ENCODE measurements at places on chromosomes 2 and 18.
A peak's percentile ranks its signal among the peaks of the same experiment; 100 is the strongest.

DNA sequence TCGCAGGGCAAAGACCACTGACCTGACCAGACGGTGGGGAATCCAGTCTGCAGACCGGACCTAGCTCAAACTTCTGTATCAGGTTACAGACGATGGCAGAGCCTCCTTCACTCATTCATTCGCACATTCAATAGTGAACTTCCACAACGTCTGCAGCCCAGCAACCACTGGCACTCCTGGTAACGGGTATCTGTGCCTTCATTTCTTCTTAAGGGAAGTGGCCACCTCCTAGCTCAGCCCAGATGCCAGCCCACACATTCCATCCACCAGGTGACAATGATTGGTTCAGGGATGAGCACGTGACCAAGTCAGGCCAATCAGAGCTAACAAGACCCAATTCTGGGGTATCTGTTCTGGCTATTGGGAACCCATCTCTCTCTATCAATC lies 15.9 kb upstream of the ARMC9 start:
- no peak for DNase-seq

GRCh38 chr18:49597157-49597931 lies 35.5 kb downstream of the LIPG start:
- peak; percentile 90 for DNase-seq

GRCh38 chr2:161250864-161251436 lies 57.3 kb upstream of the PSMD14 start:
- peak; percentile 49 for DNase-seq

GRCh38 chr2:179106342-179106675 lies 56.4 kb upstream of the CCDC141 start:
- DNase-seq = no peak

GRCh38 chr2:203685081-203685621 lies 21.3 kb upstream of the CD28 start:
- no peak for DNase-seq

GRCh38 chr2:229296016-229296415 lies 24.9 kb upstream of the PID1 start:
- DNase-seq = no peak

- no peak for DNase-seq
Measured at GRCh38 chr2:11558214-11558886, 24.5 kb downstream of the GREB1 start.

DNA sequence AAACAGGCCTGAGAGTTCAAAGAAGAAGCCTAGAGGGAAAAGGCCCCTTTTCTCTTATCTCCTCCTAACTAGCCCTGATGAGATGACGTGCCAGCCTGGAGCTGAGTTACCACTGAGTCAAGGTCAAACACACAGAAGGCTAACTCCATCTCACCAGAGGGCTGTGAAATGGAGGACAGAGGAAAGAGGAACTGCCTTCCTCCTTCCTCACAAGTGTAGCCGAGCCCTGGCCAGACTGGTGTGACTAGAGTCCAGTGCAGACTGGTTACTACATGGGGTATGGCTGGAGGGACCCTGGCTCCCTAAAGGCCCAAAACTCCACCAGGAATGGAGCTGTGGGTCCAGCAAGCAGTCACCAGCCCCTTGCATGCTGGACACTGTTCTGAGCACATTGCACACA lies 35.7 kb upstream of the GYPC start:
- no peak for DNase-seq

- DNase-seq = no peak
Measured at GRCh38 chr2:139992711-139993345, 1212.6 kb upstream of the NXPH2 start.

DNA sequence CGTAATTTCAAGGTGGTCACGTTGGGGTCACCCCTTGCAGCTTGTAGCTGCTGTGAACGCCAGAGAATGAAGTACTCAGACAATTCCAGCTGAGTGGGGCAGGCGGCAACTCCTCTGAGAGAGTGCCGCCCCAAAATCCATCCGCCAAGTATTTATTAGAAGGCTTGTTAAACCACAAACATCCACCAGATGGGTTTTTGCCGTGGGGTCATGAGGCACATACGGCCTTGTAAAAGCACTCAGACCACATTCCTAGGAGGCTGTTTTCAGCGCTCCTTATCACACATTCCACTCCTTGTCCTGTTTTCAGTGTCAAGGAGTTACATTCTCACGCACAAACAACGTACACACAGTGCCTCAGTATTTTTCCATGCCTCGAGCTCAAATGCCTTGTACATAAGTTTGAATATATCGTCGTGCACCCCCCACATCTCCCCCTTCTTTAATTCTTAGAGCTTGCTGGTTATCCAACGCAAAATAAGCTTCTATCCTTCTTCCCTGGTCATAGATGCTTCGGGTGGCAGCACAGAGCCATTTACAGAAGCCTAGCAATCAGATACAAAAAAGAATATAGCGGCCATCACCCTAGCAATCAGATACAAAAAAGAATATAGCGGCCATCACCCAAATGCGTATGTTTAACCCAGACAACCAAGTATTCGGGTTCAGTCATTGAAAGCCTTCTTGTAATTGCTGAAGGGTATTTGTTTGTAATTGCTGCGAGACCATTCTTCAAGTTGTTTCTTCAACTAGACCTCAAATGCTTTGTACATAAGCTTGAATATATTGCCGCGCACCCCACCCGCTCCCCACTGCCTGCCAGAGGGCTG lies 7.3 kb downstream of the ALPP start:
- DNase-seq = no peak

GRCh38 chr2:71778936-71779773 lies 325.8 kb downstream of the DYSF start:
- no peak for DNase-seq

DNA sequence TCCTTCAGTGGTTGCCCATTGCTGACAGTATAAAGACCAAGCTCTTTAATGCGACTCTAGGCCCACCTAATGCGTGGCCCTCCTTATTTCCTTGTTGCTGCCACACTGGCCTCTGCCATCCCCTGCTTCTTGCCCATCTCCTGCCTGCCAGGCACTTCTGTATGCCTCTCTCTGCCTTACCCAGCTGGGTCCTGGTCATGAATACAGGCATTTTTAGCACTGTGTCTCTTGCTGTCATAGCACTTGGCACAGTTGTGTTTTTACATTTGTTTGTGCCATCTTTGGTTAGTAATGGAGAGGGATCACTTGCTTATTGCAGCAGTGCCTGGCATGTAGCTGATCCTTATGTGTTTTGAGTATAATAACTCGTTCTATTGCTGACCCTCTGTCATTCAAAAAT lies 38.7 kb downstream of the MAP4K4 start:
- DNase-seq = no peak

DNA sequence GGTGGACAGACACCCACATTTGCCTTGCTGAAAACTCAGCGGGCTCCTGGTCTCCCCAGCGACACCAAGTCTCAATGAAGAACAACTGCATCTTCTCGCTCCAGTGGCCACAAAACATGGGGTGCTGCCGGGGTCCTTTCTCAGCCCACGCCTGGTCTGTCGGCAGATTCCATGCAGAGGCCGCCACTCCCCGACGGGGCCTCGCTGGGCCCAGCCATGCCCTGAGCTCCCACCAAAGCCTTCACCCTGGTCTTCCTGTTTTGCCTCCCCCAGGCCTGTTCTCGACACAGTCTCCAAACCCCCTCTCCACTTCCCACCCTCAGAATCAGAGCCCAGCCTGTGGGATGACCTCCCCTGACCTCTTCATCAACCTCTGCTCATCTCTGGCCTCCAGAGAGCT lies 31.2 kb downstream of the DIPK1C start:
- DNase-seq = no peak

DNA sequence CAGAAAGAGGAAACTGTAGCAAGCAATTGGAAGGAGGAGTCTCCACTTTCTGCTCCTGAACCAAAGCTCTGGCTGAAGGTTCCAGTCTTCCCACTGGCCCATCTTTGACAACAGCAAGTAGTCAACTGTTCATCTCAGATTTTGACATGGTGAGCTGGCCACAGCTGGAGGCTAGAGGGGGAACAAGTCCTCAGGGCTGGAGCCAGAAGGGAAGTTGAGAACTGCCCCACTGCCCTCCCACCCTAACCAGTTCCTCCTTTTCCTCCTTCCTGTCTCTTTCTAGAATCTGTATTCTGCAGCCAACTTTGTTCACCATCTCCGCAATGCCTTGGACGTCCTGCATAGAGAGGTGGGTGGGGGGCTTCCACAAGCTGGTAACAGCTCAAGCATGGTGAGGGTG lies 105.8 kb downstream of the PLB1 start:
- no peak for DNase-seq

DNA sequence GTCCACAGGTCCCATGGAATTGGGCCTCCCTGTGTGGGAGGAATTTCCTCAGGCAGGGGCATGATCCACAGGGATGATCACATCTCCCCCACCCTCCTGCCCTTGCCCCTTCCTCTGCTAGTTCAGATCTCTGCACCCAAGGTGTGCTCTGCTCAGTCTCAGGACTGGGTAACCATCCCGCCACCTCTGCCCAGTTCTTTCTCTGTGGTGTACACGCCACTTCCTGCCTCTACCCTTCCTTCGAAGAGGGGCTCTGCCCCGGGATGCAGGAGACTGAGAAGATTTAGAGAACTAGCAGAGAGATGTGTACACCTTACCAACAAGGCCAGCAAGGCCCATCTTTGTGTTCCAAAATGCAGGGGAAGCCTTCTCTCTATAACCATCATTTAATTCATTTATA lies 160.4 kb downstream of the CELF4 start:
- DNase-seq = no peak

GRCh38 chr2:190382851-190383250 lies 25.3 kb upstream of the MFSD6 start:
- DNase-seq = peak; percentile 57

DNA sequence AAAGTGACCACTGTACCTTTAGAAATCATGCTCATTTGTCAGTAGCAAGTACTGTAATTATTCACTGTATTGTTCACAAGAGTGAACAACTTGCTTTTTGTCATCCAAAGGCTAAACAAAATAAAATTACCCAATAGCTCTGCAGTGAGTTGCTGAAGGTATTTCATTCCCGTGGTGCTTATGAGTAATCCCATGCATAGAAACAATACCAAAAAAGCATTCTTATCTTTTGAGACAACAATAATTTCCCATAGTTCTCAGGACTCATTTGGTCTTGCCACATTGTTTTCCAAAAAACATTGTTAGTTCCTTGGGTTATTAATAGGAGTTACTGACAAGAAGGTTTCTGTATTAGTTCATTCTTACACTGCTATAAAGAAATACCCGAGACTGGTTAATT lies 503.2 kb upstream of the FAM98A start:
- DNase-seq = no peak

DNA sequence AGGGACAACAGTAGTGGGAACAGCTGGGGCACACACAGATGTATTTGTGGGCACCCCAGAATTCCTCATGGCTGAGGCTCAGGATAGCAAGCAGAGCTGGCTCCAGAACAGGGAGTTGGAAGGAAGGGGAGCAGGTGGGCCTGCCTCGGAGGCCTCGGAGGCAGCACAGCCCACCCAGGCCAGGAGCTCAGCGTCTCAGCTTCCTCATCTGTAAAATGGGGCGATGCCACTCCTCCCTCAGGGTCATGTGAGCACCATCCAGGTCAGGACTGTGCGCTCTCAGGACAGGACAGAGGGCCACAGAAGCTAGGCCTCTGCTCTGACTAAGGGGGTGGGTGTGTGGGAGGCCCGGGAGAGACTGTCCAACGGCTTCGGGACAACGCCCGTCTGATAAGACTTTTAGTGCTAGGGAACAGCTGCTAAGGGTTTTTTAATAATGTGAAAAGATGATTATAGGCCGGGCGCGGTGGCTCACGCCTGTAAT lies 106.2 kb downstream of the HDAC4 start:
- DNase-seq = no peak

GRCh38 chr18:47203626-47204464 lies 27.7 kb upstream of the IER3IP1 start:
- DNase-seq = no peak

- no peak for DNase-seq
Measured at GRCh38 chr18:61371111-61371510, 37.9 kb downstream of the CDH20 start.

GRCh38 chr2:82395531-82395930 lies 2063.5 kb downstream of the SUCLG1 start:
- no peak for DNase-seq

- no peak for DNase-seq
Measured at GRCh38 chr2:241334813-241335212, 19.1 kb downstream of the SEPTIN2 start.

DNA sequence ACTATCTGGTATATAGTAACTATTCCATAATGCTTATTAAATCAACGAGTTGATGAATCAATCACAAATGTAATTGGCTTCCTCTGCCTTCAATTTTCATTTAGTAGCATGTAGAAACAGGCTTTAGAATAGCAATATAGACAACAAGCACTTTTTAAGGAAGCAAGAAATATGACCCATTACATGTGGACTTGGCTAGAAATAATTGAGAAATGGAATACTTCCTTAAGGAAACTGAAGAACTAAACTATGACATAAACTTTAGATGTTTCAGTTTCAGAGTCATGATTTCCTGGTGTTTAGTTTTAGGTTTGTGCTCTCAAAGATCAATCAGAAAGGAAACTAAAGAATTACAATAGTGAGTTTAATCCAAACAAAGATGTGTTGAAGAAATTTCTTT lies 443.8 kb downstream of the MBD2 start:
- DNase-seq = no peak

DNA sequence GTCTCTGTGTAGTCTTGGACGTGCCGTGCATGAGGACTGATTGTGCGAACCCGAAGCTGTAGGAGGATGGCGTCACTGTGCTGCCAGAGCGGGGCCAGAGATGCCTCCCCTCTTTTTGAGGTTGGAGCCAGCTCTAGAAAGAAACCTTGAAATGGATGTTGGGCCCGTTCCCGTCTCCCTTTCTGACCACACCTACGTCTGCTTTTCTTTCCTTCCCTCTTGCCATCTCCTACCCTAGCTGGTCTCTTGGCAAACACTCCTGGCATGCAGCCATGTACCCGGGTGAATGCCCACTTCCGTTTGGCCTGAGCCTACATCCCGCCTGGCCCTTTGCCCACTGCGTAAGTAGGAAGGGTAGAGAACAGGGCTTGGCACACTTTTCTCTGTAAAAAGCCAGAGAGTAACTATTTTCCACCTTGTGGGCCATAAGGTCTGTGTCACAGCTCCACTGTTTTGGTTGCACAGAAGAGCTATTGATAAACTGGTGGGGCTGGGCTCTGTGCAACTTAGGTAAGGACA lies 37.4 kb downstream of the SH3BP4 start:
- DNase-seq = peak; percentile 56

DNA sequence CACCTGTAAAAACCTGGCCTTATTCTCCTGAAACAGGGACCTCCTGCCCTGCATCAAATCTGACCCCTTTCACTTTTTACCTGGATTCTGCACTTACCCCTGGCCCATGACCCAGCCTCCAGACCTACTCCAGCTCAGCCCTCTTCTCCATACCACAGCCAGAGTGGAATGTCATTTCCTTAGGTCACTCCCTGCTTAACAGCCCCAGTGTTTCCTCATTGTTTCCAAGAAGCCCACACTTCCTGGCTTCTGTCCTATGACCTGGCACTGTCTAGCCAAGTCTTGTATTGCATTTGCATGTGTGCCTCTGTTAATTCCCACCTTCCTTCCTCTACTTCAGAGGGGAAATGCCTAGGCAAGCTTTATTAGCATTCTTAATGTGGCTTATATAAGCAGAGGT lies 51.4 kb upstream of the TRIB2 start:
- no peak for DNase-seq
